Kasumi-1 (cell line): ENCODE measurements at places on chromosomes 12 and 14.

GRCh38 chr14:61211476-61212255 lies 69.5 kb downstream of the TMEM30B start:
- peak; percentile 23 for DNase-seq

DNA sequence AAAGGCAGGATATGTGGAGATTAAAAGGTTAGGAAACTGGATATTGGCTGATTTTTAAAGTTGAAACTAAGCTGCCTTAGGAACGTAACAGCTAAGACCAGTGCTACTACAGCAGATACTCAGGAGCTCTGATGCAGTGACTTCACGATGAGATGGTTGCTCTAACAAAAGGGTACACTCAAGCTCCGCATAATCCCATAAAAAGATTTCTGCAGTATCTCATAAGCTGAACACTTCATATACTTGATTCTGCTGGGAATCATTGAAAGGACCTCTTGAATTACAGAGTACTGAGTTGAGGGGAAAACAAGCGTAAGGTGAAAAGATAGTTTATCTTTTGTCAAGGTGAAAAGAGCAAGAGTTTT lies 3.7 kb downstream of the RNF10 start:
- DNase-seq = no peak

- peak; percentile 35 for DNase-seq
These were observed 235.2 kb downstream of the CACNA1C start for GRCh38 chr12:2288001-2288400.

- DNase-seq = no peak
These were observed 375.3 kb upstream of the KITLG start for GRCh38 chr12:88955531-88955930.

GRCh38 chr12:6834873-6835272 lies 5.9 kb upstream of the GNB3 start:
- DNase-seq = no peak

DNA sequence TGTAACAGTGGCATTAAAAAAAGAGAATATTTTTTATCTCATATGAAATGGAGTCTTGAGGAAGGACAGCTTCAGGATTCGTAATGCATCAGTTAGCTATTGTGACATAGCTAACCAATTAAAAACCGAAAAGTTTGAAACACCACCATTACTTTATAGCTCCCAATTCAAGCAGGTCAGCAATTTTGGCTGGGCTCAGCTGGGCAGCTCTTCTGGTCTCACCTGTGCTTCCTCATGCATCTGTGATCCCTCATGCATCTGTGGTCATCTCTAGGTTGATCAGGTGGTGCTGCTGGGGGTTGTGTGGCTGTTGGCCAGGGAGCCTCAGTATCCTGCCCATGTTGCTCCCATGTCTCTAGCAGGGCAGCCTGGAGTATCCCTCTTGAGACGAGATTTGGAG lies 76.7 kb upstream of the KCNA1 start:
- DNase-seq = no peak

DNA sequence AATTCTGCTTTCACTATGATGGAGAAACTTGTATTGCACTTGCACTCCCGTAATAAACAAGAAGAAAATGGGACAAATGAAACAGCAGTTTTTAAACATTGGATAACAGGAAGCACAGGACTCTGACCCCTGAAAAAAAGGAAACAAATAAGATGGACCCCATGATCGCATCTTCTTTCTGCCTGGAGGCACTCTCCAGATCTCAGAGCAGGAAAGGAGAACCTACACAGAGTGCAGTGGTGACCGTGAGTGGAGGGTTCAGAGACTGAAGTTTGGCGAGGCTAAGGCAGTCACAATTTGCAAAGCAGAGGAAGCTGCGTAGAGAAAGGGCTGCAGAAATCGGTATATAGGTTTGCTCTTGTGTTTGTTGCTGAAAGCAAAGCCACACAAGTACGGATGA lies 6.1 kb upstream of the FGF6 start:
- DNase-seq = no peak

DNA sequence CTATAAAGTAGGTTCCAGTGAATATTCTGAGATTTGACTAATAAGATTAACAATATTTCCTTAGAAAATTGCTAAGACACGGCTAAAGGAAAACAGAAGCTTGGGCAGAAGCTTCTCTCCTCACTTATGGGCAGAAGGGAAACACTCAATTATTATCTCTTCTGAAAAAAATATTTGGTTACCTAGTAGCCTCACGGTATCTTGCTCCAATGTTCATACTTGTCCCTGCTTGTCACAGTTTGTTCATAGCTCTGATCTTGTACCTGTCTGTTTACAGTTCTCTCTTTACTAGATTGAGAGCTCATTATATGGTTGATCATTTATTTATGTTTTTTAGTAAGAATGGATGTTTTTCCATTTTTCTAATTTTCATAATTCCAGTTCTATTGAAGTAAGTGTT lies 458.0 kb upstream of the ATP2B1 start:
- DNase-seq = no peak

GRCh38 chr12:2334689-2335088 lies 281.9 kb downstream of the CACNA1C start:
- DNase-seq = no peak

DNA sequence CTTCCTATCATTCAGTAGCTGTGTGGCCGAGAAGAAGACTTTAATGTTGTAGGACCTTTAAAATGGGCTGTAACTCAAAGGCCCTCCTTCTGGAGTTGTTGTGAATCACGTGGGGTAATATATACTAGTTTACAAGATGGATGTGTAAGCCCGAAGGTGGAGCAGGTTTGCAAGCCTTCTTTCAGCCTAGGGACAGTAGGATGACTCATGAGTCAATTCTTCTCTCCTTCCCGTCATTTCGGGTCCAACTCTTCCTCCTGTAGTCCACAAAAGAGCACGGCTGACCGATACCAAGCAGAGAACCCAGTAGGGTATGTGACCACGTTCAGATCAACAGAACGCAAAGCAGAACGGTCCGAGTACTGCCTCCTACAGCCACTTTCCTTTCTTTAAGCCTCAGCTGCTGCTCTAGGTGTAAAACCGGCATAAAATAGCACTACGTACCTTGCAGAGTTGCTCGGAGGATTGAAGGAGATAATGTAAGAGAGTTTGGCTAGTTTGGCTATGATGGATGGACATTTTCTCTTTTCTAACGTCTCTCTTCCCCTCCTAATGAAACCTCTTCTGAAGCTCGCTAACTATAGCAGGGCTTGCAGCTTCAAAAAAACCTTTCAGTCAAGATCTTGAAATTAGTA lies 1.3 kb upstream of the RASSF3 start:
- peak; percentile 76 for DNase-seq

GRCh38 chr14:65453807-65454480 lies 41.4 kb downstream of the FUT8 start:
- no peak for DNase-seq

- no peak for DNase-seq
These were observed 152.2 kb upstream of the HIF1A start for GRCh38 chr14:61542848-61543790.
